Activated CD4-positive, alpha-beta T cell treated with anti-CD3 and anti-CD28 coated beads, Interleukin-2, Interleukin-6, amounts not matched to agents 100 ng/mL and 50 ng/mL, durations not matched to agents 16 hours and 8 hours (primary cell): ENCODE measurements at places on chromosomes 5 and 9.
A peak's percentile ranks its signal among the peaks of the same experiment; 100 is the strongest.

GRCh38 chr9:14989811-14990210 is 79.6 kb upstream of the FREM1 start:
- DNase-seq = no peak

DNA sequence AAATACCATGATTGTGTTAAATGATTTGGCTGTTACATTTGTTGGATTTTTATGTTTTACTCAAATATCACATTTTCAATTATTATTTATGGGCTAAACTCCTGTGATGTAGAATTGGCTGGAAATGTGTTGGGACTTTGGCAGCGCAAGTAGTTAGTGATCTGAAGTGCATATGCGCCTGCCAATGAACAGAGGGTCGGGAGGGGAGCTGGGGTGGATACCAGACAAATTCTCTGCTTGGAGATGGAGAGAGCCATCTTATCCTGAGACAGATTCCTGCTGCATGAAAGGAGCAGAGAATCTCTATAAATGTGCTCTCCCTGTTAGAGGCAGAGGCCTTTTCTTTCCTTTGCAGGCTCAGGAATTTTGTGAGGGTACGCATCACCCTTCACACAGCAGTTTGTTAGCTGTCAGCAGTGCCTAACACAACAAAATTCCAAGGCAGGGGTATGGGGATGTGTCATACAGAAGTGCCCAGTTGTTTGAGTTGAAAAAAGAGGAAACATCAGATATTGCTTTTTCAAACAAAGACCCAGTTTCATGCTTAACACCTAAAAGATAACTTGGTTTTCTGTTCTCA is 489.1 kb downstream of the CSNK1G3 start:
- no peak for DNase-seq

- peak; percentile 64 for DNase-seq
Observed at GRCh38 chr9:21964925-21965385, 29.2 kb downstream of the CDKN2A start.

DNA sequence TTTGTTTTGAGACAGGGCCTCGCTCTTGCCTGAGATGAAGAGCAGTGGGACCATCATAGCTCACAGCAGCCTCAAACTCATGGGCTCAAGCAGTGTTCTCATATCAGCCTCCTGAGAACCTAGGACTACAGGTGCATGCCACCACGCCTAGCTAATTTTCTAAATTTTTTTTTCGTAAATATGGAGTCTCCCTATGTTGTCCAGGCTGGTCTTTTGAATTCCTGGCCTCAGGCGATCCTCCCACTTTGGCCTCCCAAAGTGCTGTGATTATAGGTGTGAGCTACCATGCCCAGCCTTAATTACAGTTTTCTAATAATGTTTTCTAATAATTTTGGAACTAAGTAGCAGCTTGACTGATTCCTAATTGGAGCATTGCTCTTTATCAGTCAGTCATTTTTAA is 15.1 kb downstream of the GAPVD1 start:
- DNase-seq = no peak

GRCh38 chr9:112711050-112711689 is 6.7 kb downstream of the INIP start:
- DNase-seq = no peak

- peak; percentile 67 for DNase-seq
Observed at GRCh38 chr5:100889165-100889743, 13.8 kb downstream of the ST8SIA4 start.

DNA sequence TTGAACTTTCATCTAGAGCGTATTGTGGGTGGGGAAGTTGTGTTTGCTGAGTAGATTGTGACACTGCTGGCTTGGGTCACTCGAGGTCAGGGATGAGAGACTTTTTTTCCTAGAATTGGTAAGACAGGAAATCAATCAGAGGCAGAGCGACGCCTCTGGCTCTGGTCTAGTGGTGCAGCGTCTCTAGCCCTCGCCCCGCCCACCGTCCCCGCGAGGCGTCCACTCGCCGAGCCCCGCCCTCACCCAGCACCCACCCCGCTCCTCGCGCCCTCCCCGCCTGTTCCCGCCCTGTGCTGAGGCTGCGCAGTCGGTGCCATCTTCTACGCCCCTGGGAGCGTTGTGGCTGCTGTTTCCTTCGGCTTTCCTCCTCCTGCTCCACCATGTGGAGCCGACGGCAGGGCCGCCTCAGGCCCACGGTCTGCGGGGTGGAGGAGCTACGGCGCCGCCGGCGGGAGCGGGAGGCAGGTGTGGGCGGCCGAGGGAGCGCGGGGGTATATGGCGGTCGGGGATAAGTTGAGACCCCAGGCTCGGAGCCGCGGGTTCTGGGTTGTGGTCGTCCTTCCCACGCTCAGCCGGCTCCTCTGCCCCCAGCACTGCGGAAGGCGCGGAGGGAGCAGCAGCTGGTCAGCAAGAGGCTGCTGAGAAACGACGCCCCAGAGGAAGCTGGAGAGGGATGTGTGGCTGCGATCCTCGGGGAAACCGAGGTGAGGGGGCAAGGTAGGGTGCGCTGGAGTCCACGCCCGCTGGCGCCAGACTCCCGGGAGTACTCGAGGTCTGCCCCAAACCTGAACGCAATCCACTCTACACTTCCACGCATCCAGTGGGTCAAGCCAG is at the start of gene TMCO6:
Gene TMCO6, plus strand, starts transcription at position 304 of the 834 bp plus-strand sequence. Its CDS starts 77 bp downstream, at position 381.
- DNase-seq = peak; percentile 98

- no peak for DNase-seq
Observed at GRCh38 chr5:158458086-158458485, 599.1 kb upstream of the CLINT1 start.

DNA sequence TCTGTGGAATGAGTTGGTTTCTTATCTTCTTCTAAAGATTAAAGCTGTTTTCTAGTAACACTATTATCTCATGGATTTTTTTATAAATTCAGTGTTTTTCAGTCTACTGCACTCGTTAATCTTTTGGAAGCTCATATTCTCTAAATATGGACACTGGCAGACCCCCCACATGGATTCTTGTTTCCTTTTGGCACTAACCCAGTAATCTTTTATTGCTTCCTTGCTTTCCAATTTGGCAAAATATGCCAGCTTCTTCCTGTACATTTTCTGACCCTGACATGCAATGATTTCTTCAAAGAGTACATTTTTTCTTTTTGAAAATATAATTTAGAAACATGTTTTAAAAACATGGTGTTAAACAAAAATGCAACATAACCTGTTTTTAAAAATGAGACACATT is 474.2 kb upstream of the FTMT start:
- DNase-seq = no peak

GRCh38 chr5:72074251-72074650 is 33.0 kb upstream of the MAP1B start:
- no peak for DNase-seq

DNA sequence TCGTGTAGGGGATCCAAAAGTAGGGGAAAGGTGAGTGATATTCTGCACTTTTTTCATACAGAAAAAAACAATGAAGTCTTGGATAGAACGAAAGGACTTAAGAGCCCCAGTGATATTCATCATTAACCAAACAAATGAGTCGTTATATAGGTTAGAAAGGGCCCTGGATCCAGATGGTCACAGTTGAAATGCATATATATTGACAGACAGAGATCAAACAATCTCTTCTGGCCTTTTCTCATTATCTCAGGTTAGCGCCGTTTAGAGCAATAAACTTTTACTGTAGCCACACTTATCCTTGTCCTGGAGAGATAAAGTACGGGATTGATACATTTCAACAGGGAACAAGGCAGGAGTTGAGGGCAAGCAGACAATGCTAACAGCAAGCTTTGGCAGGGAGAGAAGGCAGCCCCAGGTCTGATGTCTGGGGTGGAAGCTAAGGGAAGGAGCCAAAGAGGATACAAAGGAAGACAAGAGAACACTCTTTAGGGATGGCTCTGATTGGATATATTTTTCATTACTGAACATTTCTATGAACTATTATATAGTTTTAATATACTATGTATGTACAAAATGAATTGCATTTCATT is 77.0 kb downstream of the LIFR start:
- no peak for DNase-seq

DNA sequence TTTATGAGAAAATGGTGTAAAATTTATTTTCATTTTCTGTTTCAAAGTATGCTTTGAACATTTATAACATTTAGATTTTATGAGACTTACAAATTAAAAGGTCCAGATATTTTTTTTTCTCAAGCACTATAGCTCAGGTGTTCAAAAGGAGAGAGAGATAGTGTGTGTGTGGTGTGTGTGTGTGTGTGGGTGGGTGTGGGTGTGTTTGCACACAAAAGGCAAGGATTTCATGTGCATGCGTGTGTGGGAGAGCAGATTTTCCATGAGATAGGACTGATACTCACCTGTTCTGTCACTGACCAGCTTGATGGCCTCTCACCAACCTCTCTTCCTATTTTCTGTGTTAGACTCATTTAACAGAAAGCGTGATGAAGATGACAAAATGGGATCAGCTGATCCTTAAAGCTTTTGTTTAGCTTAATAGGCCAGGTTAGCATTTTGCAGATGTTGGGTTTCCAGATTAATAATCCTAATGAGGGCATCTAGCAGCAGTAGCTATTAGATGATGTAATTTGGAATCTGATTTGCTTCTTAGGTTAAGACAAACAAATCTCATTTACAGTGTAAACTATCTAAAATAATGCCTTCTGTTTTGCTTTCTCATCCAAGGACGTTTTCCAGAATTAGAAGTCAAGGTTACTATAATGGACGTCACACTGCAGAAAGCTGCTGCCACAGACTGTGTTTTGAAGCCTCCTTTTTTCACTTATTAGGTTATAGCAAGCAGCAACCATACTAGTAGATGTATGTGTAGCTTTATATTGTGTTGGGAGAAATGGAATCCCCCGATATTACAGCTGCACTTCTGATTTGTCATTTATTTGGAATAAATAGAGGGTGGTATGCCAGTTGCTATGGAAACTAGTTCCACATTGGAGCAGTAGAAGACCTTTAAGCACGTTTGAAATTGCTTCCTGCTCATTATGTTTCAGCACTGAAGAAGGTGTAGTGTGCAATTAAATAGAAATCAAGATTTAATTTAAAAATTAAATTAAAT is 355.6 kb downstream of the TAF11L14 start:
- DNase-seq = no peak

DNA sequence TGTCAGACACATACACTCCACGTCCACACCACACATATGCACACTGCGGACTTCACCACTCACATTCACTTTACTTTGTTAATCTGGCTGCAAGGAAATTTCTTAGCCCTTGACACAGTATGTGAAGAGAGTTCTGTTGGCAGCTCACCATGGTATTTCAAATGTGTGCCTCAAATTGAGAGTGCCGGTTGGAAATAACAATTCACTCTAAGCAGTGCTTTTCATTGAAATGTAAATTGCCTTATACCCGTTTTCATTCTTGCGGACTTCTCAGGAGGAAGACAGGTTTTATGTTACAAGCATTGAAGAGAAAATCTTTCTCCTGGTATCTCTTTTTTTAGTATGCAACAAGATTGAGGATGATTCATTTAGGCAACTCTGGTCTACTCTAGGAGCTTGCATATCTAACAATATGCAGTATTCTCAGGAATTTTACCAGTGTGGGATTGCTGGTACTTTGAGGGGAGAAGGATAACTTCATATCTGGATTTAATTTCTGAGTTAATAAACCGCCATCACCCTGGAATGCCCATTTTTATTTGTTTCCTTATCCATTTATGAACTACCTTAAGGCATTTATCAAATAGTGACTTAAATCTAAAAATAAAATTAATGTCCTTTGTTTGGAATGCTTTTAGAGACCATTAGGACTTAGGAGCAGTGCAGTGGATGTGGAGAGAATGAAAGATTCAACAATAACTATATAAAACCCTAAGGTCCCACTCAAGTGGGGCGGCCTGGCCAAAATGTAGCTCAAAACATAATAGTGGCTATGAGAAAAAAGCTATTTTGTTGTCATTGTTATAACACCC is 87.0 kb downstream of the IQGAP2 start:
- no peak for DNase-seq

- DNase-seq = no peak
Observed at GRCh38 chr5:154081246-154081645, 42.5 kb downstream of the MFAP3 start.

DNA sequence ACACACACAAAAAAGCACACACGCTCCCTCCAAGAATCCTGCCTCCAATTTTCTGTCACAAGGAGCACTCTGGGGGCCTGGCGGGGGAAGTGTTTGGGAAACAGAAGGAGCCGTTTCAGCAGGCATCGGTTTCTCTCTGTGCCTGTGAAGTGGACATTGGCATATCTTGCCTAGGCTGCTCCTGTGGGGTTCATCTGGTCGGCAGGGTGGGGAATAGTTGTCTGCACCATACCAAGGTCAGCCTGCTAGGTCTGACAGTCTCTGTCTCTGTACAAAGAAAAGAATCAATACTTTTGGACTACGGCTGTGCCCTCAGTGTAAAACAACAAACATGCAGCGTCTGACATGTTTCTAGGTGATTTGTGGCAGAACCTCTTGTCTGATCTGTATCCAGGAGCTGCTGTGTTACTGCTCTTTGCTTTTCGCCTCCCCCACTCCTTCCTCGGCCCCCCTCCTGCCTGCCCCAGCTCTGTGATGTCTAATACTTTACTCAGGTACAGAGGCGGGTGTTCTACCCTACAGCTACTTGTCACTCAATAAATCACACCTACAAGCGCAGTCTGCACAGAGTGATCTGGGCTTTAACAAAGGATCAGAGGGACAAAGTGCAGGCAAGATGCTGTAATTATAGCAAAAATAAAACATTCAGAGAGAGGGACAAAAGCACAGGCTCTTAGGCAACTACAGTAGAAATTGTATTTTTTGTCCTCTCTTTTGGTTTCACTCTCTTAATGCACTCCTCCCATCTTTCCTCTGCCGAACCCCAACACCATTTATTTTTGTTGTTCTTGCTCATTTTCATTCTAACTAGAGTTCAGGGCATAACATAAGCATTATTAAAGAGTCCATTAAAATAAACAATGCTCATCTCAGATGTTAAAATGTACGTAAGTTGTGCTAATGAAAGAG is 216.7 kb downstream of the BNC2 start:
- no peak for DNase-seq

DNA sequence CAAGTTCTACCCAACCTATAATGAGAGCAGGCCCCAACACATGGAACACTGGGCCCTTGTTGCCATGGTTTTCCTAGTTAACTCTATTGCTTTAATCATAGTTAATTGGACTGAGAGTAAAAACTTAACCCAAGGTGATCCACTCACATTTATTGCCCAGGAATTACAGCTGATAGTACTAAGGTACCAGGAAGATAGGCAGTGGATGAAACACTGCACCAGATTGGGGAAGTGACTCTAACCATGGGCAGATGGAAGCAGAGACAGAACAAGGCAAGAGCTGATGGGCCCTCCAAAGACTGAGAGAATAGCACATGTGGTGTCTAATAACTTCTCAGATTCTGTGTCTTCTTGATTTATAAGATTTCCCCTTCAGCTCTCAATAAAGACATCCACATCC is 145.7 kb upstream of the TRIM32 start:
- no peak for DNase-seq
